CD4-positive, alpha-beta memory T cell (primary cell): ENCODE measurements at places on chromosomes 11 and 22. TPM values are rescaled to one million over a fixed set of nuclear protein-coding genes. Genes with fewer than 3 reads are reported as not detected.

DNA sequence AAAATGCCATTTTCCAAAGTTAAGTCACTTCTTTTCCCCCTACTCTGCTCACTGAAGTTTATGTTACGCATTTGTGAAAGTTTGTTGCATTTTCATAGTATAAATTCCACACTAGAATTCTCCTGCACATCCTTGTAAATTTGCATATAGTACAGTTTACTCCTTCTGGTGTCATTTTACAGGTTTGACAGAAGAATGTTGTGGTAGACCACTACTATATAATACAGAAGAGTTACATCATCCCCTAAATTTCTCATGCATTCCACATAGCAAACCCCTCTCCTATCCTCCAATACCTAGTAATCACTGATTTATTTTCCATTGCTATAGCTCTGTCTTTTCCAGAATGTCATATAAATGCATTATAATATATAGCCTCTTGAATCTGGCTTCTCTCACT is 64.5 kb downstream of the CCDC73 start:
- H3K27ac ChIP-seq = no peak overlapping the region
- H3K27me3 ChIP-seq = no peaks in the 10 kb centered on the region
- no peak for DNase-seq
- no peaks in the 10 kb centered on the region for H3K4me1 ChIP-seq
- no peaks in the 10 kb centered on the region for H3K36me3 ChIP-seq

GRCh38 chr11:57421805-57422204 is 5.1 kb downstream of the SLC43A3 start:
- no peak overlapping the region for H3K27ac ChIP-seq
- H3K4me1 ChIP-seq = peaks cover 30% of the 10 kb centered on the region
- no peak for DNase-seq
- H3K36me3 ChIP-seq = peaks cover 20% of the 10 kb centered on the region

GRCh38 chr11:41775296-41775695 is 315.8 kb upstream of the LRRC4C start:
- H3K4me1 ChIP-seq = no peaks in the 10 kb centered on the region
- no peaks in the 10 kb centered on the region for H3K27me3 ChIP-seq

GRCh38 chr11:57874981-57875380 is 113.4 kb downstream of the CTNND1 start:
- no peak for DNase-seq
- H3K36me3 ChIP-seq = no peaks in the 10 kb centered on the region
- H3K4me3 ChIP-seq = no peak overlapping the region

DNA sequence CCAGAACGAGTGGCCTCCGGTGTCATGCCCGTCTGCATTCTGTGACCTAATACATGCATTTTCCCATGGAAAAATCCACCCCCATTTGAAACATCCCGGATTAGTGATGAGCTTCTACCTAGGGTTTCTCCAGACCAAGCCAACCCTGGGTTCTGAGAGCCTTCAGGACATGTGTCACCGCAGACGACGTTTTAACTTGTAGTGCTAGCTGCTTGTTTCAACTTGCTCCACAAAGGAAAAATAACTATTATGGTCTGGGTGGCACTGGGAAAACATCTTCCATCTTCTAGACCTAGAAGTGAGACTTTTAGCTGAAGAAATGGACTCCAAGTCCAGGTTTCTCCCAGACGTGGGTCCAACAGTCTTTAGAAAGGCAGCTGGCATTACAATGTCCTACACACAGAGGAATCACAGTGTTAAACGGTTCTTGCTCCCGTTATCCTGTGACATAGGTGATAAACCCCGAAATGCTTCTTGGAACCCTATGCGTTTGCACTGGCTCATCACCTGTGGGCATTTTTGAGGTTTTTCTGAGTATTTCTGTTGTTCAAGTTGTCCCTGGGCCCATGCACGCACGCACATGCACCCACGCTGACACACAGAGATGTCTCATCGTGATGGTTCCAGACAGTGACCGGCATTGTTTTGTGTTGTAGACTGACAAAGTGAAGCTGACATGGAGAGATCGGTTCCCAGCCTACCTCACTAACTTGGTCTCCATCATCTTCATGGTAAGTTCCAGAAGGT is 46.6 kb upstream of the FADD start:
- no peaks in the 10 kb centered on the region for H3K27me3 ChIP-seq
- no peak overlapping the region for H3K27ac ChIP-seq
- H3K36me3 ChIP-seq = no peaks in the 10 kb centered on the region
- DNase-seq = no peak
- no peak overlapping the region for H3K4me3 ChIP-seq

- H3K27me3 ChIP-seq = no peaks in the 10 kb centered on the region
- no peak for DNase-seq
- no peak overlapping the region for H3K27ac ChIP-seq
- no peaks in the 10 kb centered on the region for H3K4me1 ChIP-seq
- H3K36me3 ChIP-seq = no peaks in the 10 kb centered on the region
These were observed 97.9 kb upstream of the TENM4 start for GRCh38 chr11:79538775-79539174.

- no peak for DNase-seq
- H3K4me3 ChIP-seq = no peak overlapping the region
- peaks cover 76% of the 10 kb centered on the region for H3K4me1 ChIP-seq
These were observed 60.0 kb downstream of the LIF start for GRCh38 chr22:30186510-30186909.

The BATF2 gene
- total RNA-seq = 0.17 TPM

- peak overlapping the region; percentile 75 for H3K27ac ChIP-seq
- H3K4me3 ChIP-seq = no peak overlapping the region
- no peak for DNase-seq
- H3K4me1 ChIP-seq = peaks cover 100% of the 10 kb centered on the region
These were observed 45.3 kb downstream of the MED15 start for GRCh38 chr22:20552443-20553401.

The SART1 gene
- 90.6 TPM for total RNA-seq
